ENCODE measurements at places on chromosomes 7 and 10. TPM values are rescaled to one million over a fixed set of nuclear protein-coding genes. Genes with fewer than 3 reads are reported as not detected.

COL17A1 gene
- 0.80 TPM for polyA plus RNA-seq

PRSS37 gene
- 1.5 TPM for polyA plus RNA-seq

PUS7 gene
- polyA plus RNA-seq: 27.6 TPM

HABP2 gene
- 0.46 TPM for polyA plus RNA-seq

LRRC18 gene
- 2.1 TPM for polyA plus RNA-seq

TLX1 gene
- polyA plus RNA-seq: not detected

ASAH2 gene
- 4.4 TPM for polyA plus RNA-seq

SLC16A9 gene
- 44.6 TPM for polyA plus RNA-seq

HTRA1 gene
- polyA plus RNA-seq: 70.4 TPM

CALML5 gene
- polyA plus RNA-seq: not detected

ABCB1 gene
- 0.60 TPM for polyA plus RNA-seq

STK17A gene
- 33.6 TPM for polyA plus RNA-seq

SMO gene
- polyA plus RNA-seq: 74.2 TPM

HECW1 gene
- polyA plus RNA-seq: 2.9 TPM

ACTA2 gene
- polyA plus RNA-seq: 415 TPM

ALOX5 gene
- polyA plus RNA-seq: 1.3 TPM

ABCB8 gene
- 32.8 TPM for polyA plus RNA-seq

H2BK1 gene
- polyA plus RNA-seq: not detected

SEC31B gene
- polyA plus RNA-seq: 23.2 TPM

FRMPD2 gene
- 2.3 TPM for polyA plus RNA-seq

PKD2L1 gene
- polyA plus RNA-seq: 0.47 TPM

ELMO1 gene
- polyA plus RNA-seq: 41.6 TPM

PSPH gene
- 14.1 TPM for polyA plus RNA-seq

OR6V1 gene
- polyA plus RNA-seq: not detected

FEZF1 gene
- not detected for polyA plus RNA-seq

RABGEF1 gene
- polyA plus RNA-seq: 36.6 TPM

SVIL gene
- polyA plus RNA-seq: 49.3 TPM

VWDE gene
- 6.1 TPM for polyA plus RNA-seq

TMEM139 gene
- 8.1 TPM for polyA plus RNA-seq

MEPCE gene
- polyA plus RNA-seq: 49.3 TPM

SLC18A2 gene
- polyA plus RNA-seq: 0.25 TPM

EFCAB10 gene
- polyA plus RNA-seq: 2.3 TPM

IFIT1 gene
- polyA plus RNA-seq: 21.3 TPM
